Hematopoietic multipotent progenitor cell treated with erythropoietin and hydrocortisone succinate and interleukin-3 and kit ligand, for 15 days (in vitro differentiated cells): ENCODE measurements at places on chromosomes 7 and 10.

GRCh38 chr7:76011442-76011861 is 17.1 kb upstream of the TMEM120A start:
- DNase-seq: no peak

DNA sequence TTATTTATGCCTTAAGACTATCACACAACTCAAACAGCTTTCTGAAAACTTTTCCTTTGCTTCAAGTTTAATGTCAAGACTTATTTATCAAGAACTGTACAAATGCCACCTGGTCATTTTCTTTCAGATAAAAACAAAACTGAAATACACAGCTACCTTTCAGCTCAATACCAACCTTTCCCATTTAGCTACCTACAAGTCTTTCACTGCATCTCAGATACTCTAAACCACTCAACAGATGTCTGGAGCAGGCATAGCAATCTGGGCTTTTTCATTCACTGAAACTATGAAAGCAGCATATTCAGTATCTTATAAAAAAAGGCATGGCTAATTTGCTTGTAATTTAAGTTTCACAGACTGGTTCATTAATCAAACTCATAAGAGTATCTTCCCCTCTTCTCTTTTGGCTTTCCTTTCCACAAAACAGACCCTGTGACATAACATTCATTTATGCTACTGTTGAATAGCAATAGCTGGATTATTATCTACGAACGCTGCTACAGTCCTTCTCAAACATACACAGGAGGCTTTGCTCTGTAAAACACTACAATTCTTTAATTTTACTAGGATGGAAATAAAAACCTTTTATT is 8.2 kb downstream of the TRA2A start:
- no peak for DNase-seq

- no peak for DNase-seq
Measured at GRCh38 chr7:2124604-2125345, 108.0 kb downstream of the MAD1L1 start.

- DNase-seq: no peak
Measured at GRCh38 chr7:24871770-24872169, 108.2 kb downstream of the OSBPL3 start.

DNA sequence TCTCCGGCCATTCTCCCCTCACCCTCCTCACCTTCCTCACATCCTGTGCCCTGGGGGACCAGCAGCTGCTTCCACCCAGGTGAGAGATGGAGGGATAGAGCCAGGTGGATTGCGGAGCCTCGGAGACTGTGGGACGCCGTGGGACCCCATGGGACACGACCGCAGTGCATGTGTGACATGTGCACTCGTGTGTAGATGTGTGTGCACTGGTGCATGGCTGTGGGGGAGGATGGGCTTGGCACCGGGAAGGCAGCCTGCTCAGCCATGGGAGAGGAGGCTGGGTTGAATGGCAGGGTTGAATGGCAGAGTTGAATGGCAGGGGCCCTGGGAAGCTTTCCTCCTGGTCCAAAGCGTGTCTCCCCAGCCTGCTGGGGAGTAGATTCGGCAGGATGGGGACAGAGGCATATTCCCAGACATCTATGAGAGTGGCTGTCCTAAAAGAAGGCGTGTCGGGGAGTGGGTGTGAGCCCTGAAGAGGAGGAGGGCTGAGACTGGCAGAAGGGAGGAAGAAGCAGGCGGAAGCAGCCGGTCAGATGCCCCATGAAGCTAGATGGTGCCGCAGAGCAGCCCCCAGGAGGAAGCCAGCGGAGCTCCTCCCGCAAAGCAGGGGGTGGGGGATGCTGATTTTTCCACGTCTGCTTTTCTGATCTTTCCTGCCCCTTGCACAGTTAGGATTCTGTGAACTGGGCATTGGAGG is 815 bp downstream of the GIMAP8 start:
- no peak for DNase-seq

DNA sequence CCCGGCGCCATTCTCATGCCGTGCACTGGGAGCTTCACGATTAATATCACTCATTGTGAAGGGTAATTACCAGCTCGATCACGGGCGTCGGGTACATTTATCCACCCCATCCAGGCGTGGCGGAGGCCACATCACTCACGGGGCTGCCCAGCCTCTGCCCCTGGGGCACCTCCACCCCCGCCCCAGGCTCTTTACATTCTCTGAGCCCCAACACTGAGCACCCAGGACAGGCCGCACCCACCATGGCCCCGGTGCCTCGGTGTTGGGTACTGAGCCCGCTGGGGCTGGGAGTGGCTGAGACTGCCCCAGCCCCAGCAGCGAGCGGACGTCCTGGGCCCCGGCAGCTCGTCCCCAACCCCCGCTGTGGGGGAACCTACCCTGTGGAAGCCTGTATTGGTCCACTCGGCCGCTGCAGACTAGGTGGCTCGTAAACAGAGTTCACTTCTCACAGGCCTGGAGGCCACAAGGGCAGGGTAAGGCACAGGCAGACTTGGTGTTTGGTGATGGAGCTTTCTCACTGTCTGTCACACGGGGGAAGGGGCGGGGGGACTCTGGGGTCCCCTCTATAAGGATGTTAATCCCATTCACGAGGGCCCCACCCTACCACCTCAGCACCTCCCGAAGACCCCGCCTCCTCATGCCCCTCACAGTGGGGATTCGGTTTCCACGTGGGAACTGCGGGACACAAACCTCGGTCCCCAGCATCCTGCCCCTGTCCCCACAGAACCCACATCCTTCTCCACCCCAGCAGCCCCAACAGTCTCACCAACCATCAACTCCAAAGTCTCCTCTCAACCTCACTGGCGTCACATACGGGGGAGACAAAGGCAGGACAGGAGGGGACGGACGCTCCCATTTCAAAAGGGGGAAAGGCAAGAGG is 184.1 kb downstream of the ELFN1 start:
- DNase-seq: peak; percentile 18

- no peak for DNase-seq
Measured at GRCh38 chr10:131587976-131588680, 276.6 kb upstream of the TCERG1L start.

- no peak for DNase-seq
Measured at GRCh38 chr10:98267894-98268693, at the start of gene LOXL4. TSS of gene LOXL4 (minus strand) at chr10:98268194. CDS start at chr10:98263019, 5,175 bp downstream.

DNA sequence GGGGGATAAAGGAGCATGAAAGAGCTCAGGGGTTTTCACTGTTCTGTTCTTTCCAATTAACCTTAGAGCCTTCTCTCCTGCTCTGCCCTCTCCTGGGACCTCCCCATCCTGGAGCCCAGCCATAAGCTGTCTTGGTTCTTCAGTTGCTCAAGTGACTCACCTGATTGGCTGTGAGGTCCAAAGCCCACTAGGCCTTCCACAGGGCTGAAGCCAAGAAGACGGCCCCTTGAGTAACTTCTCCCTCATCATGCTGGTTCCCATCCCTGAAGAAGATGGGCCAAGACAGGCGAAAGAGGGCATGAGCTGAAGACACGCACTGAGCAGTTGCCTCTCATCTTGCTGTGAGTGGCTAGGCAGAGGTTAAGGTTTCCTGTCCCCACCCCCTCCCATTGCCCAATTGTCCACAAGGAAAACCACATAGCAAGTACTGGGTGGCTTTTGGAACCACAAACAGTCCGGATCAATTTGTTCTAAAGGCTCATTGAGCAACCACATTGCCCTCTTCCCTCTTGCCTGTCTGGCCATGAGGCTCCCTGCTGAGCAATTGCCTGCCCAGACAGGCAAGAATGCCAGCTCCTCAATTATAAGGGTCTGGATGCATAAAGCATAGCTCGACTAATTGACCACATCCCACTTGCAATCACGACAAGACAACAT is 43.9 kb upstream of the GPAM start:
- DNase-seq: no peak

- no peak for DNase-seq
Measured at GRCh38 chr7:84612981-84613681, 418.5 kb upstream of the SEMA3A start.

DNA sequence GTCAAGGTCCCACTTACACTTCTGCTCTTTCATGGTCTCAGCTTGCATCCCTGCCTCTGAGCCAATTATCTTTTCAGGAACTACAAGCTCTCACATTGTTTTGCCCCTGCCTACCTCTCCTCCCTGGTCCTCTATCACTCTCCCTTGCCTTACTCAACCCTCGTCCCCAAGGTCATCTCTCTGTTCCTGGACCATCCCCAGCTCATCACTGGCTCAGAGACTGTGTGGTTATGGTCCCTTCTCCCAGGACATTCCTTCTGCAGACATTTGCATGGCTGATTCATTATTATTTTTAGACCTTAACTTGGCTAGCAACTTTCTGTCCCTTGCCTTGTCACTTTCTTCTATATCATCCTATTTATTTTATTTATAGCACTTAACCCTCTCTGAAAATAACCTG is 17.8 kb upstream of the GPAM start:
- no peak for DNase-seq

DNA sequence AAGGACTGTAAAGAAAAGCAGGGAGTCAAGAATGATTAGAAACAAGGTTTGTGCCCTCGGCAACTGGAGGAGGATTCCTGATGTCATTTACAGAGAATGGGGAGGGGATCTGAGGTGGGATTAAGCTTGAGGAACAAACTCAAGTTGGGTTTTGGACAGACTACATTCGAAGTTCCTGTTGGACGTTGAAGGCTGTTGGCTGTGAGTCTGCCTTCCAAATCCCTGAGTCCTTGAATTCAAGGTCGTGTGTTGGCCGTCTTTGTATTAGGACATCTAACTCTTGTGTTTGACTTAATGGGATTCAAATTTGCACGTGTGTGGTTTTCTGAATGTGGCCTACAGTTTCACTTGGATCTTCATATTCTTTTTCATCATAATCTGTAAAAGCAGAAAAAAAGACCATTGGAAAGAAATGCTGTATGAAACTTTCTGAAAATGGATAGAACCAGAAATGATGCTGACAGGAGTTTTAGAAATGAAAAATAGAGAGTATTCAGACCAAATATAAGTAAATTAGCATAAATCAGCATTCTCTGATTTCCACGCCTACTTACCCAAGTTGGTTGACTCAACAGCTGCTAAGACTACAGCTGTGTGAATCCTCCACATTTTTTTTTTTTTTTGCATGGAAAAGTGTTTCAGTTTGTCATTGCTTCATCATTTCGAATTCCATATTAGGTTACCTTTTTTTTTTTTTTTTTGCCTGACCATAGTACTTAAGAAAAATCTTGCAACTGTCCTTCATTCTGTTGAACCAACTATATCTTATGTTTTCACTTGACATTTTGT is 94.8 kb downstream of the KIAA1217 start:
- no peak for DNase-seq

DNA sequence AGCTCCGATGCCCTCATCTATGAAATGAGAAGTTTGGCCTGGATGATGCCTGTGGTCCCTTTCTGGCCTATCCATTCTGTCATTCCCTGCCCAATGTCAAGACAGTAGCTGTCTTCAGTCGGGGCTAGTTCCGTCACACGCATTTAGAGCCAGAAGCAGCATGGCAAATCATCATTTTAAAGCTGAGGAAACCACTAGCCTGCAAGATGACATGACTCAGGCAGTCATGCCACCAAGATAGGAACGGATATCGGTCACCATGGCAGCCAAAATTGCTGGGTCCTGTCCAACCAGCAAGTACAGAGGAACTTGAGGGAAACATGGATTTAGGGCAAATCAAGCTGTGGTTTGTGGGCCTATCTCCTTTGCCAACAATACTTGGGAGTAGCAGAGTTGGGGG is 64.5 kb upstream of the MRLN start:
- peak; percentile 11 for DNase-seq

DNA sequence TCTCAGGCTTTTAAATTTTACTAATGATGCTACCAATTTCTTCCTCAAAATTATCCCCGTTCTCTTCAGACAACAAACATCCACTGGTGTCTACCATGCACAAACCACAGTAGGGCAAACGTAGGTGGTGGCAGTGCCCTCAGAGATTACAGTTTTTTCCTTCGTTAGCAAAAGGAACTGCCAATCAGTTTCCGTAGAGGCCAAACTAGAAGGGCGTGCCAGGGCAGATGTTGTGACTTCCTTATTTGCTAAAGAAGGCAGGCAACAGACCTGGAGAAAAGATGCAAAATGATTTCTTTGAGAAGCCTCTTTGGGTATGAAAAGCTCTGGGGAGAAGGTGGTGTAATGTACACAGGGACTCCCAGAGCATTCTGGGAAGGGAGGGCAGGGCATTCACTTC is 7.6 kb upstream of the FAM180A start:
- DNase-seq: no peak

GRCh38 chr7:82039621-82040020 is 269.8 kb upstream of the HGF start:
- DNase-seq: no peak

- no peak for DNase-seq
Measured at GRCh38 chr7:105797652-105798051, 78.7 kb downstream of the ATXN7L1 start.

DNA sequence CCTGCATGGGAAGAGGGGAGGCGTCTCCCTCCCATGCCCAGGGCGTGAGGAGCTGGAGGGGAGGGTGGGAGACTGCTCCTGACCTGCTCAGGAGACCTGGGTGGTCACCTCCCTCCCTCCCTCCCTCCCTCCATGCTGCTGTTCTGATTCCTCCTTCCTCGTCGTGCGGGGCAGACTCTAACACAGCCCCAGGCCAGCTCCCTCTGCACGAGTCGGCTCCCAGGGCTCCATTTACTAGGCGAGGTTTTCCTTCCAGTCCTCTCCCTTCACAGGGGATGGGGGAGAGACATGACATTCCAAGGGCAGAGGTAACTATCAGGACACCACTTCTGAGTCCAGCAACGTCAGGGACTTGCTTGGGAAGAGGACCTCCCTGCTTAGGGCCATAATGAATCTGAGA is 23.6 kb downstream of the VIPR2 start:
- no peak for DNase-seq
